Stimulated activated CD8-positive, alpha-beta memory T cell treated with anti-CD3 and anti-CD28 coated beads, Interleukin-7, amount 100 ng/mL, for 4 hours (primary cell): ENCODE measurements at places on chromosomes 2 and 18.

DNA sequence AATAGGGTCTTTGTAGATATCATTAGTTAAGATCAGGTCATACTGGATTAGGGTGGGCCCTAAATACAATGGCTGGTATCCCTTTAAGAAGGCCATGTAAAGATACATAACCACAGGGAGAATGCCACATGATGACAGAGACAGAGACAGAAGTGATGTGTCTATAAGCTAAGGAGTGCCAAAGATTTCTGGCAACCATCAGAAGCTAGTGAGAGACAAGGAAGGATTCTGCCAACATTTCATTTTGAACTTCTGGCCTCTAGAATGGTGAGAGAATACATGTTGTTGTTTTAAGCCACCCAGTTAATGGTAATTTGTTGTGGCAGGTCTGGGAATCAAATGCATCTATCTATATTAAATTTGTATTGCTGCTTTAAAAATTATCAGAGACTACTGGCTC is 185.5 kb upstream of the CYRIA start:
- no peak for DNase-seq

DNA sequence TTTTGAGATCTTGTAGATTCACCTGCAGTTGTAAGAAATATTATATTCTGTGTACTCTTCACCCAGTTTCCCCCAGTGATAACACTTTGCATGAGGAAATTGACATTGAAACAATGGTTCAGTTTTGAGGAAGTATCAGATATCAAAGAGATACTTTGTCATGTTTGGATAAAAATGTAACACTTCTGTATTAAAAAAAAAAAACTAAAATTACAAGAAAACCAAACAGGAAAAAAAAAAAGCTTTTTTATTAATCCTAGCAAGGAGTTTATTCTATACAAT is 204.0 kb downstream of the ARL4C start:
- no peak for DNase-seq

DNA sequence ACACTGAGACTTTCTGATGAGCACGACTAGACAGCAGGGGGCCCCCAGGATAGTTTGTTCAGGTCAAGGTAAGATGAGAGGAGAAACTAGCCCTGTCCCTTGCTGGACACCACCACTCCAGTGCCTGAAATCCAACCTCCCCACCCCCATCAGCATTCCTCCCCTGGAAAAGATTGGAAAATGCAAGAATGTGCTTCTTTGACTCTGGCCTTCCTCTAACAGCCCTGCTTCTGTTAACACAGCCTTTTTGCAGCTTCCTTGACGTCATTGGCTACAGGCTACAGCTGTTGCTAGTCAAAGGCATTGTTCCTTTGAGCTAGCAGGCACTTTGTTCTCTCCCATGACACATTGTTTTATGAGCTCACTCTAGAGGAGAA is 20.1 kb upstream of the LTBP1 start:
- no peak for DNase-seq

DNA sequence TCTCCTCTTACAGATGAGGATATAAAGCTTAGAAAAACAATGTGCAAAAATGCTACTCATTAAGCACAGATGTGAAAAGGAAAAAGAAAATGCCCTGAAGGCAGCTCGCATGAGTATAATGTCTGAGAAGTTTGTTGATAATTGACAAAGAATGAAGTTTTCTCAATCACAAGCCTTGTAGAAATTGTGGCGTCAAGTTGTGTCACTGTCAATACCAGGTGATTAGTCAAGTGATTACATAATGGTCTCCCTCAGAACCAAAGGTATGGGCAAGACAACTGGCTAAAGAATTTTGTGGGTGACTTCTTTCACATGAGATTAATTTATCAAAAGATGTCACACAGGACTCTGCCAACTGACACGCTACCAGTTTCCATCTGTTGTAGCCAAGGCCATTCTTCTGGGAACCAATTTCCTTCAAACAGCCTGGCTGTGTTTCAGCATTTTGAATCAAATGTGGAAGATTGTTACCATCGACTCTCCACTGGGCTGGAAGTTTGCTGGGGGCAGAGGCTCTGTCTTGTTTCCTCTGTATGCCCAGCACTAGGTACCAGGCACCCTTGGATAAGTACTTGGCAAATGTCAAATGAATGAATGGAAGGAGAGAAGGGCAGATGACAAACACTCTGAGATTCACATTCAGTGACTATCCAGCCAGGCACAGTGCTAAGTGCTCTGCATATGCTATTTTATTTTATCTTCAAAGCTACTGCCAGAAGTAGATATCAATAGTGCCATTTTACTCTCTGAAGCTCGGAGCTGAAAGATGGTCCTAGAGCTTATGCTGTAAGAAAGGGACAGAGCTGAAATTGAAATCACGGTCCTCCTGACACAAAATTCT is 5.9 kb upstream of the FN1 start:
- no peak for DNase-seq

GRCh38 chr2:168058675-168059074 is 188.7 kb downstream of the STK39 start:
- DNase-seq: no peak

DNA sequence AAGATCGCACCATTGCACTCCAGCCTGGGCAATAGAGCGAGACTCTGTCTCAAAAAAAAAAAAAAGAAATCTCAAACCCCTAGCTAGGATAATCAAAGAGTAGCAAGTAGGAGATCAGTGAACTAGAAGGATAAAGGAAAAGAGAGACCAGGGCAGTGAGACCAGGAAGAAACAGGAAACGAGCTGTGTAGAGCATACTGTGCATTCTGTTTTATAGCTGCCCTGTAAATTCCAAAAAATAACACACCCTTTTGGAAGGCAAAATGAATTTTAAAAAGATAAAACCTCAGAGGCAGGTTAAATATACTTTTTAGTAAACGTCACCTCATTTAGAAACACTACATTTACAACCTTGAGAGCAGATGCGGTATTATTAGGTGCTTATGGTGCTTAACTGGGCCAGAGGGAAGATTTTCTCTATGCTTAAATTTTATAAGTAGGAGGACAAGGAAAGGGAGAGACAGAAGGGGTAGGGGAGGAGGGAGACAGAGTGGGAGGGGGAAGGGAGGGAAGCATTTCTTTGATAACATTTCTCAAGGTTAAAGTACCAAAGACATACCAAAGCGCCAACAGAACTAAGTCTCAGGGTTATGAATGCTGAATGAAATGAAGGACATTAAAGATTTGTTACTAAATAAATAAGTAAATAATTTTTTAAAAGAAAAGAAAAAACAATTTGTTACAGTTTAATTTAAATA is 30.1 kb downstream of the FEZ2 start:
- DNase-seq: no peak

DNA sequence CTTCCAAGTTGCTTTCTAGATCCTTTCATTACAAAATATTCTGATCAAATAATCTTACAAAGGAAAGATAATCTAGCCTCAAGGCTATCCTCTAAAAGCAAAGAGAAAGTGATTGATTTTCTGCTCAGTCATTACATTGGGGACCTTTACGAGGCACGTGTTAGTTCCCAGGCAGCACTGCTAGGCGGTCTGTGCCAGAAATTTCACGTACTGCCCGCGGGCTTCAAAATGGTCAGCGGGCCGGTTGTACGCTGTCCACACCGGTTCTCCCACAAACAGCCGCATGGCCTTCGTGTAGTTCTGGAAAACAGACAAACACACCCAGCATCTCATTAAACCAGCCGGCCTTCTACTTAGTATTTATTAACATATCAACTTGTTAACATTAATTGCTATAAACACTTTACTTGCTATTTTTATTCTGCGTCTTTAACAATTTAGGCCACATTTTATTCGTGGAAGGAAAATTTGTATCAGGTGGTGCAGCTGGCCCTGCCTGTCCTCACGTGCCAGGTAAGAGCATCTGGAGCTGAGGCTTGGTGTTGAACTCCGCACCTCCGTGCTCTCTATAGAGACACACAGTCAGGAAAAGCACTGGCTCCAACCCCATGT is 20.4 kb downstream of the ADI1 start:
- no peak for DNase-seq

- peak; percentile 17 for DNase-seq
Measured at GRCh38 chr2:71082402-71083252, 14.2 kb downstream of the NAGK start.

DNA sequence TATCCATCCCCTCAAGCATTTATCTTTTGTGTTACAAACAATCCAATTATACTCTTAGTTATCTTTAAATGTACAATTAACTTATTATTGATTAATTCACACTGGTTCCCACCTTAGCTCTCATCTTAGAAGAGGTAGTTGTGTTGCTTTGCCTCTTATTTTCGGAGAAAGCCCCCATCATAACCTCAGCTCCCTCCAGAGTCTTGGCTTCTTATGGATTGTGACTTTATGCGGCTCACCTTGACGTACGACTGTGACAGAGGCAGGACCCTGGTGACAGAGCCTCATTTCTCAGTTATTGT is 132.9 kb downstream of the SPTBN1 start:
- no peak for DNase-seq

DNA sequence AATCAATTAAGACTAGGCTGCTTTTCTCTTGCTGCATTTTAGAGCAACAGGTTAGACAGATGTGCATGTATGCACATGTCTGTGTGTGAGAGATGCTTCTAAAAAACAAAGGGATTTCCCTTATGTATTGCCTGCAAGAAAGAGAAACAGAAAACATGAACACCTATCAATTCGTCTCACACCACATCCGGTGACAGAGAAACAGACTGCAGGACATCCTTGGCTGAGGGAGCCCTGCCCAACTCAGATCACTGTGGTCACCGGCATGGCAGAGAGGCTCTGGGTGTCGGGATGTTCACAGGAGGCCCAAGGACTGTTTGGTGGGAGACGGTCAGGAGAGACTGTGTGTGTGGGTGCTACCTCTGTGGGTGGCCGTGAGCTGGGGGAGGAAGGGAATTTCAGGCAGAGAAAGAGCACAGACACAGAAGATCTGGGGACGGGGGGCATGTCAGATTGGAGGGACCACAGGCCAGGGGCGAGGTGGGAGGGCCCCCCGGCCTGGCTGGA is 24.9 kb downstream of the FHL2 start:
- DNase-seq: no peak

- no peak for DNase-seq
Measured at GRCh38 chr2:65728477-65729180, 296.2 kb upstream of the SPRED2 start.

DNA sequence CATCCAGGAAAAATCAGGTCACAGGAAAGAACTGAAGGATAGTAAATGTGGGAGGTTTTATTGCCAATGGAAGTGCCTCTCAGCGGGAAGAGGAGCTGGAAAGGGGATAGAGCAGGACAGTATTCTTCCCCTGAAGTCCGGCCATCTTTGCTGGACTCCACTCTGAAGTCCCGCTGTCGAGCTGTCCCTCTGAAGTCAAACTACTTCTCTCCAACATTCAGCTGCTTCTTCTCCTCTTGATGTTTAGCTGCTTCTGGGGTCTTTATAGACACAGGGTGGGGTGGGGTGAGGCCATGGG is 23.5 kb upstream of the SLC39A10 start:
- no peak for DNase-seq

GRCh38 chr2:14716319-14716718 is 83.8 kb downstream of the LRATD1 start:
- DNase-seq: no peak

GRCh38 chr2:58604096-58604495 is 363.0 kb upstream of the FANCL start:
- DNase-seq: no peak

- DNase-seq: no peak
Measured at GRCh38 chr2:69863298-69863697, 30.5 kb upstream of the SNRNP27 start.

DNA sequence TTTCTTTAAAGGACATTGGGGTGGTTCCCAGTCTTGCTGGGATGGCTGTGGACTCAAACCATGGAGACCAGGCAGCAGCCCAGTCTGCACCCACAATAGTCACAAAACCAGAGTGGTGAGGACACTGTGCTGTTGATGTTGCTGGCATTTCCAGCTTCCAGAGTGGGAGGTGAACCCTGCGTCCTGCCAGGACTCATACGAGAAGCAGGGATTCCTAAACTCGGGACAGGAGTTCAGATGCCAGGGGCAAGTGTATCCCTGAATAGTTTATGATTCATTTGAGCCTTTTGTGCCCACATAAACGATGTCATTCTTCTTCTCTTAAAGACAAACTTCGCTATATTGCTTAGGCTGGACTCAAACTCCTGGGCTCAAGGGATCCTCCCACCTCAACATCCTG is 62.8 kb downstream of the TCF7L1 start:
- no peak for DNase-seq

GRCh38 chr2:42053791-42054701 is 6.2 kb downstream of the PKDCC start:
- DNase-seq: no peak

GRCh38 chr2:176502619-176503018 is 233.4 kb downstream of the MTX2 start:
- DNase-seq: no peak
